ENCODE measurements at places on chromosomes 6 and 20.

- DNase-seq: no peak
These were observed 47.3 kb downstream of the TP53INP2 start for GRCh38 chr20:34751453-34751852.

DNA sequence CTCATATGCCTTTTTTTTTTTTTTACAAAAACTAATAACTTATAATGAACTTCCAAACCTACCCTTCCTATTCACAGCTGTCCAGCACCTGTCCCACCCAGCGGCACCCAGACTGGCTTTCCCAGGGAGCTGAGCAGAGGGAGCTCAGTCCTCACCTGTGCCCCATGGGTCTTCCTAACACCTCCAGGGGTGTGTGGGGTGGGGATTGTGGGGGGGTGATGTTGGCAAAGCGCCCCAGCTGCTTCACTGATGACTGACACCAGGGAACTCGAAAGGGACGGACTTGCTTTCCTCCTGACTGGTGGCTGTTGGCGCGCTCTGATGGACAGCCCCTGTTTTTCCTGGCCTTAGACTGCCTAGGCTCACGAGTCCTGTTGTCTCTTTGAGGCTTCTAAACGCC lies 14.2 kb upstream of the SYNJ2 start:
- no peak for DNase-seq

GRCh38 chr6:40936818-40937251 lies 102.2 kb downstream of the UNC5CL start:
- peak; percentile 79 for DNase-seq

- DNase-seq: no peak
These were observed 56.2 kb downstream of the COL12A1 start for GRCh38 chr6:75149696-75150095.

DNA sequence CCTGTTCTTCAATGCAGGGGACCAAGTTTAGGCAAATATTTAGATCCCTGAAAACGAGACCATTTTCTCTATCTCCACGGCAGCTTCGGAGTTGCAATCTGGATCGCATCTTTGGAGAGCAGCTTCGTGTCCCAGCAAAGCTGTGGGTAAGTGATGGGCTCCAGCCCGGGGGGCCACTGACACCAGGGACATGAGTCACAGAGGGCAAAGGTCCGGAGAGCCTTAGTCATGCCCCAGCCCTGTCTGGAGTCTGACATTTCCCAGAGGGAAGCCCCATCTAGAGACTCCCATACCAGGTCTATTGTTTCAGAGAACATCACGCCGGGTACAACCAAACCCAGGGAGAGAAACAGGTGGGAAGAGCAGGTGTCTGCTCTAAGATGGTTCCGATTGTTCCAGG lies 95.9 kb downstream of the NFATC2 start:
- peak; percentile 61 for DNase-seq

DNA sequence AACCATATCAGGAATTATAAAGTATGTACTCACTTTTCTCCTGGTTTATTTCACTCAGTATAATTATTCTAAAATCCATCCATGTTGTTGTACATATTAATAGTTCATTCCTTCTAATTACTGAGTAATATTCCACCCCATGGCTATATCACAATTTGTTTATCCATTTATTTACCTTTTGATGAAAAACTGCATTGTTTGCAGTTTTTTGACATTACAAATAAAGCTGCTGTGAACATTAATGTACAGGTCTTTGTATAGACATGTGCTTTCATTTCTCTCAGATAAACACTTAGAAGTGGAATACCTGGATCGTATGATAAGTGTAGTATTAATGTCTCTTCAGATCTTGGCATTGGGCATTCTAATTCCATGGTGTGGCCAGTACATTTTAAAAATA lies 4.2 kb downstream of the SLC17A3 start:
- DNase-seq: no peak

DNA sequence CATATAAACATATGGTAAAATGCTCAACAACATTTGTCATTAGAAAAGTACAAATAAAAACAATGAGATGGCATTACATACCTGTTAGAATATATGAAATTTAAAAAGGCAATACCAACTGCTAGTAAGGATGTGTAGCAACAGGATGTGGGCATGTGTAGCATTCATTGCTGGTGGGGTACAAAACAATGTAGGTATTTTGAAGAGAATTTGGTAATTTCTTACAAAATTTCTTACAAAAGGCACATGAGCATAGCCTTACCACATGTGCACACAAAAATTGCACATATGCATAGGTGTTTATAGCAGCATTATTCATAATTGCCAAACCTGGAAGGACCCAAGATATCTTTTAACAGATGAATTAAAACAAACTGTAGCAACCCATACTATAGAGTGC lies 1355.1 kb upstream of the CITED2 start:
- DNase-seq: peak; percentile 47

GRCh38 chr6:106102034-106102433 lies 15.9 kb downstream of the PRDM1 start:
- DNase-seq: no peak

- DNase-seq: no peak
These were observed 15.9 kb downstream of the TJAP1 start for GRCh38 chr6:43493230-43493629.

GRCh38 chr20:59577037-59577808 lies 27.1 kb upstream of the PHACTR3 start:
- no peak for DNase-seq

GRCh38 chr20:17343656-17344452 lies 117.0 kb downstream of the PCSK2 start:
- DNase-seq: peak; percentile 93

- peak; percentile 17 for DNase-seq
These were observed 17.6 kb upstream of the FUCA2 start for GRCh38 chr6:143529095-143529494.

- DNase-seq: no peak
These were observed 41.1 kb upstream of the SPACA1 start for GRCh38 chr6:88006557-88006956.

DNA sequence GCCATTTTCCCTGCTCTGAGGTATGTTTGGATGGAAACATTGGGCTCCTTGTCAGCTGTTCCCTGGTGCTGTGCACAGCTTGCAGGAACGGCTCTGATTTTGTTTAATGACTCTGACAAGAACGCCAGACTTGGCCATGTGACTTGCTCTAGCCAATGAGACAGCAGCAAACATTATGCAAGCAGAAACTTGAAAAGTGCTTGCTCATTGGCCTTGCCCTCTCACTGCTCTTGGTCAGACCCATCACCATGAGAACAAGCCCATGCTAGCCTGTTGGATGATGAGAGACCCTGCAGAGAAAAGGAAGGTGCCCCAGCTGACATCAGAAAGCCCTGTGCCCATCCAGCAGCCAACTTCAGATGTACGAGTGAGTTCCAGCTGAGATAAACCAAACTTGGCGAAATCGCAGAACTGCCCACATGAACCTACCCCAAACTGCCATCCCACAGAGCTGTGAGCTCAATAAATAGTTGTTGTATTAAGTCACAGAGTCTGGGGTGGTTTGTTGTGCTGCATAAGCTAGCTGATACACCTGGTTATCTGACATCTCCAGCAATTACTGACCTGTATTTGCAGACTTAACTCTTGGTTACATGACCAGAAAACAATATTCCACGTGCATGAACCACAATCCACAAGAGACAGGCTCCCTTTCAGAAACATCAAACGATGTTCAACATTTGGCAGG lies 96.9 kb downstream of the JPH2 start:
- DNase-seq: peak; percentile 55

- DNase-seq: no peak
These were observed 114.6 kb downstream of the RCAN2 start for GRCh38 chr6:46376562-46377061.

DNA sequence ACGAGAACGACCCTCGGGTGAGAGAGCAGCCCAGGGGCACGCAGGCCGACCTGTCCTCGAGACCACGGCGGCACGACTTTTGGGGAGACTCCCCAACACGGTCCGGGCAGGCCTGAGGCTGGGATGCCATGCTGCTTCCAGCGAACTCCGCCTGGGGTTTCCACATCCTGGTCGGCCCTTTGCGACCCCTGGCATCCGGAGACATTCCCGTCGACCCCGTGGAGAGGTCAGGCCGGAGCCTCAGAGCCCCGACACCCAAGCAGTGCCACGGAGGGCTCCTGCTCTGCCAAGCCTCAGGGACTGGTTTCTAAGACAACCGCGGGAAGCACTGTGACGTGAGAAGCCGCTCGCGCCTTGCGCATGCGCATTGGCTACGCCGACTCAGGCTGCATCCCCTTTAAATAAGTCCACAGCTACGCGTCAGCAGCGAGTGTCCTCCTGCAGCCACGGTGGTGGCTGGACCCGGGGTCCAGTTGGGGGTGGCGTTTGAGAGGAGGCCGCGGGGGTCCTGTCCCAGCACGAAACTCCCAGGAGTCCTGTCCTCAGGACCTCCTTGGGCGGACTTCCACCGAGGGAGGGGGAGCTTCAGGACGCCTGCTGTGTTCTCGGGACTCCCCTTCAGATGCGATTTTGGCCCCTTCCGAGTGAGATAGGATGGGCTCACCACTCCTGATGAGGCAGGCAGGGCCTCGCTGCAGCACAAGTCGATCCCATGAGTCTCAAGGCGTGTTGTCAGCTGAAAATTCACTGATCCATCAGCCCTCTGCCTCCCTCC lies 1089.3 kb upstream of the DEFB115 start:
- no peak for DNase-seq

DNA sequence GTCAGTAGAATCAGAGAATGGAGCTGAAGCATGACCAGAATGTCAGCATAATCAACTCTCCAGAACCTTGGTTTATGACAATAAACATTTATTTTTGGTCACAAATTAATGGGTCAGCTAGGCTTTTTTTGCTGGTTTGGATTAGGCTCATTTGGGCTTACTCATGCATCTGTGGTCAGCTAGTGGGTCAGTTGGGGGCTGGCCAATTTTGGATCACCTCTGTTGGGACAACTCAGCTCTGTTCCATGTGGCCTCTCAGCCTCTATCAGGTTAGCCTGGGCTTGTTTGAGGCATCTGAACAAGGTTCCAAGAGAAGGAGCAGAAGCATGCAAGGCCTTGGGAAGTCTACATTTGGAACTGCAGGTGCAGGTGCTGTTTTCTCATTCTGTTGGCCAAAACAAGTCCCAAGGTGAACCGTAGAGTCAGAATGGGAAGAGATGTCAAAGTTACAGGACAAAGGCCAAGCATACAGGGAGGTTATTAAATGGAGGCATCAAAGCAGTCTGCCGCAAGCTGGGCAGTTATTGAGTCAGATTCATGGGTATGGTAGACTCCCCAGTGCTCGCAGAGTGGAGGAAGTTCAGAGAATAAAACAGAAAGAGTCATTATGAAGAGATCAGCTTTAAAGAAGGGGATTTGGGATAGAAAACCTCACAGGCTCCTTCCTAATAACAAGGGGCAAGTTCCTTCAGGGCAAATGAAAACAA lies 173.0 kb downstream of the PLCB4 start:
- DNase-seq: peak; percentile 65
